SW 1271 (cell line): ENCODE measurements at places on chromosomes 13 and 19.

DNA sequence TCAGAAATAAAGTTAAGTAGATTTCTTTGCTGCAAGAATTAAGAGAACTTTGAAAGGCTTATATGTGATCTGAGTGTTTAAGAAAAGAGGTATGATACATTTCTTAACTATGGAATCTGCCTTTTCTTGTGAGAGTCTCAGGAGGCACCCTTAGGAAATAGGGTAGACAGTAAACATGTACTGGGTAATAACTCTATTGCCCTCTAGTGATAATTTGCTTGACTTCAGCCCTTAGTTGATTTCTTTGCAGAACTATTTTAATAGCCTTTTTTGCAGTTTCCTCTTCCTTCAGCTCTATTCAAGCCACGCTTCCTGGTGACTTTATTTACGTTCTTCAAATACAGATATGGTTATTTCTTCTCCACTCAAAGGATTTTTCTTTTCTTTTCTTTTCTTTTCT is 37.0 kb upstream of the CCNA1 start:
- DNase-seq = peak; percentile 57

DNA sequence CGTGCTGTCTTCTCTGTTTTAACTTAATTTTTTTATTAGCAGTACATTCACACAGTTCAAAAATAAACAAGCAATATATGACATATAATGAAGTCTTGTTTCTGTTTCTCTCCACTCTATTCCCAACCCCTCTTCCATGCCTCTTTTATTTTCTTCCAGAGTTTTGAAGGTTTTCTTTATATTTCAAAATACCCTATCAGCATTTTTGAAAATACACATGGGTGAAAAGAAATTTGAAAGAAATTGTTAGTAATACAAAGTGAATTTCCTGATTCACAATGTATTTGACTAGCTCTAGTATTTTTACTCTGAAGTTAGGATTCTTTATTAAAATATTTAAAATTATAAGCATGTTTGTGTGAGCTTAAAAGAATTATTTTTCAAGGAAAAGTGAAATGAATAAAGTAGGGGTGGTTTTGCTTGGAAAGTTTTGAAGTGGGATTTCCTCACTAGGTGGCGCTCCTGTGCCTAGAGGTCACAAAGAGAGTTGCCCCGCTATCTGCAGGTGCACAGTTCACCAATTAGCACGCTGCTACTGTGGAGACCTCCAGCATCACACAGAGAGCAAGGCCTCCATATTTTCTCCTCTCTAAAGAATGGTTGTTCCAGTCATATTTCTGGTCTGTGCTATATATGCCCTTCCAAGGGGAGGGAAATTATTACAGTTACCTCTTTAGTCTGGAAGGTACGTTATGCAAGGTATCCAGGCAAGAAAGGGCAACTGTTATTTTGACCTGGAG is 37.6 kb downstream of the SOX21 start:
- no peak for DNase-seq

- DNase-seq = no peak
These were observed 4.2 kb upstream of the TNNI3 start for GRCh38 chr19:55161571-55162322.

DNA sequence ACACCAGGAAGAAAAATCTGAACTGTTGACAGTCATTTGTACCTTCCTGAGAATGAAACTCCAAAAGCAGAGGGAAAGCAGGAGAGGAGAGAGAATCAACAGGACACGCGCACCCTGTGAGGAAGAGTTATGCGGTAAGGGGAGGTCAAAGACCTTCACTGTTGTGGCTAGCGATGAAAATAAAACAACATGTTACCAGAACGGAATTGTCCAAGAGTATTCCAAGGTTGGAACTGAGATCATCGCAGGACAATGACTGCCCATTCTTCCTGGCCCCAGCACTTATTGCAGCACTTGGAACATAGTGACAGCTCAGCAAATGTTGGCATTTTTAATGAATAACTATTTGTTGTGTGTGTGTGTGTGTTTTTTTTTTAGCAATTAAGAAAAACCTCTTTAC is 176.0 kb upstream of the TSC22D1 start:
- no peak for DNase-seq

GRCh38 chr13:30172593-30173302 is 134.6 kb downstream of the KATNAL1 start:
- DNase-seq = no peak

DNA sequence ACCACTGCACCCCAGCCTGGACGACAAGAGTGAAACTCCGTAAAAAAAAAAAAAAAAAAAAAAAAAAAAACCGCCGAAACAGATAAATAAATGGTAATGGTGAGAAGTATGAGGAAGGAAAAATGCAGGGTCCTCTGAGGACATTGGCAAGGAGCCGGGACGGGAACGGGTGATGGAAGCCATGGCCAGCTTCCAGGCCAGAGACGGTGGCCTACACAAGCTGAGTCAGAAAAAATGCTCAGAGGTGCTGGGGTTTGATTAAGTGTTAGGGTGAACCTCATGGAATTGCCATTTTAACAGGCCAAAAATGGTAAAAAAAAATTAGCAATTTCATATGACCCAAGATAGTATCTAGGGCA is 866 bp upstream of the ZSWIM4 start:
- DNase-seq = no peak

- no peak for DNase-seq
These were observed 17.4 kb upstream of the NDUFS7 start for GRCh38 chr19:1366296-1366695.

DNA sequence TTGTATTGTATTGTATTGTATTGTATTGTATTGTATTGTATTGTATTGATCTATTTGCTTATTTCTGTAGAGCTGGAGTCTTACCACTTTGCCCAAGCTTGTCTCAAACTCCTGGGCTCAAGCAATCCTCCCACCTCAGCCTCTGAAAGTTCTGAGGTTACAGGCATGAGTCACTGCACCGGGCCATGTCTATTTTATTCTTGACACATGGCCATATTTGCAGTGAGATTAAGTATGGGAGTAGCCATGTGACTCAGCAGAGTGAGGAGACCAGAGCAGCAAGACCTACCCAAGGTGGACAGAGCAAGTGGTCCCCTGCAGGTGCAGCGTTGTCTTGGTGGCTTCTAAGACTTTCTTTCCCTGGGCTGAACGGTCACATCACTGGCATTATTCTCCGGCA is 49.1 kb upstream of the UBAC2 start:
- DNase-seq = no peak

- no peak for DNase-seq
These were observed 59.5 kb downstream of the ANKRD10 start for GRCh38 chr13:110855363-110855762.

GRCh38 chr13:113862931-113863523 is 849 bp downstream of the GAS6 start:
- no peak for DNase-seq

- DNase-seq = no peak
These were observed 273.4 kb downstream of the GPC6 start for GRCh38 chr13:93499991-93500390.

DNA sequence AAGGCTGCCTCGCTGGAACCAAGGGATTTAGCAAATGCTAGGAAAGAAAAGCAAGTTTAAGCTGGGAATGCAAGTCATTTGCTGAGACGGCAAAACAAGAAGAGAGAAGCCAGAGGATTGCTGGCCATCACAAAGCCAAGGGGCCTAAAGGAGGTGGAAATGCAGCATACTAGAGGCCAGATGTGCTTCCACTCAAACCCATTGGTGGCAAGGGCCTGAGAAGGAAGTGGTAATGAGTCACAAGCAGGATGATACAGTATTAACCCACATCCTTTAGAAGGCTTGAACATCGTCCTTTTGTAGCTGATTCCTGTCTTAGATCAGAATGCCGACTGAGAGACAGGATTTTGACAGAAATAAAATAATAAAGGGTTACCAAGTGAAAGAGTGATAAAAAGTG is 68.2 kb downstream of the ITGBL1 start:
- DNase-seq = peak; percentile 75

- DNase-seq = no peak
These were observed 49.0 kb downstream of the SIPA1L3 start for GRCh38 chr19:37955986-37956385.

DNA sequence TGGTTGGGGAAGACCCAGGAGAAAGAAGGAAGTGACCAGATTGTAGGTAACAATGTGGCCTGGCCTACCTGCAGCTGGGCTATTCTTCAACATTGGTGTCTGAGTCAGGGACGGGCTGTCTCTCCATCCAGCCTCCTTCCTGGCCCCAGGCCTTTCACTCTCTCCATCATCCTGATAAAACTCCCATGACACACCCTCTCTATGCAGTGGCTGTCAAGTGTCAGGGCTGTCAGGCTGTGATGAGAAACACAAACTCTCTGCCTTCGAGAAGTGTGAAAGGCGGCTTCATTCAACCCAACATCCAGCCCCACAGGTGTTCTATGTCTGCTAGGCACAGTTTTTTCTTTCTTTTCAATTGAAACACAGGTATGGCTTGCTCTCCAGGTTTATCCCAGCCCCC is 153.3 kb upstream of the VSTM2B start:
- DNase-seq = no peak

- DNase-seq = no peak
These were observed 5.1 kb downstream of the PRTN3 start for GRCh38 chr19:845707-846521.

- no peak for DNase-seq
These were observed 88.4 kb upstream of the SOX1 start for GRCh38 chr13:111978546-111978945.

DNA sequence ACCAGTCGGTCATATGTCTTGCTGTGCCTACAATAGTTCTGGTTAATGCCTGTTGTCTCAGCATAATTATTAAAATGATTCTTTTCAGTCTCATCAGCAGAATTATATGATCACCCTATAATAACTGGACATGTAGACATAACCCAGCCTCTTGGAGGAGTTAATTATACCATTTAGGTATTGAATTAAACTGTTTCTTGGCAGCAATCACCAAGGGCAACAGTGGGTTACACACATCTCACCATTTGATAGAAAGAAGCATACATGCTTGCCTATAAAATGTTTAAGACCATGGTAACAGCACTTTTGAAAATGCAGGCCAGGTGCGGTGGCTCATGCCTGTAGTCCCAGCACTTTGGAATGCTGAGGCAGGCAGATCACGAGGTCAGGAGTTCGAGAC is 184.6 kb downstream of the RGCC start:
- DNase-seq = no peak

GRCh38 chr13:93270769-93271742 is 44.4 kb downstream of the GPC6 start:
- DNase-seq = no peak

DNA sequence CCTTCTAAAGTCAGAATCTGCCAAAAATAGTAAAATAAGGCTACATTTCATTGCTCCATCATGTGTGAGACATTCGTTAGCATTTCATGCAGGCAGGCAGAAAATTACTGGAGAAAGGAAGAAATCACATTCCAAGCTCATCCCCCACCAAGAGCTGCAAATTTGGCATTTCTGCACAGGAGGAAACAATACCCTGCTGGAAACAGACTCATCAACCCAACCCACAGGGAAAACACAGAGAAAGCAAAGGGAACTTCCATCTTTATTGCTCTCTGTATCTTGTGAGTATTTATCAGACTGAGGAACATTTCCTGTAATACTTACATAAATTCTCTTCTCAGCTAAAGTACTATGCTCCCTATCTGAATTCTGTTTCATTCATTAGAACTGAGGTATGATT is 95.7 kb downstream of the KCTD12 start:
- DNase-seq = no peak

DNA sequence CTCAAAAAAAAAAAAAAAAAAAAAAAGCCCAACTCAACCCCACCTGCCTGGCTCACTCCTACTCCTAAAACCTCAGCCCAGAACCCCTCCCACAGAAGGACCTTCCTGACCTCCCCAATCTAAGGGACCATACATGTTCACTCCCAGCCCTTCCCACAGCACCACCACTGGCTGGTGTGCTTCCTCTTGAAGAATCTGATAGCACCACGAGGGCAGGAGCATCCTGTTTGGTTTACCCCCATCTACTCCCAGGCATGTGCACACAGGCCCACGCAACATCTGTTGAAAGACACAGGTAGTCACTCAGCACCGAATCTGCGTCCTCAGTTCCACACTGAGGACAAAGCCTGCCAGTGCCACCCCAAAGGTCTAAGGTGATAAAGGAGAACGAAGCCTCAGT is 8.2 kb downstream of the LATS2 start:
- no peak for DNase-seq
